ENCODE measurements at places on chromosomes 7 and 10.

GRCh38 chr7:36232555-36232954 is 79.5 kb downstream of the EEPD1 start:
- no peak for DNase-seq
- H3K4me1 ChIP-seq: no peaks in the 10 kb centered on the region
- H3K27ac ChIP-seq: no peak overlapping the region
- H3K4me3 ChIP-seq: no peak overlapping the region
- no peaks in the 10 kb centered on the region for H3K27me3 ChIP-seq

DNA sequence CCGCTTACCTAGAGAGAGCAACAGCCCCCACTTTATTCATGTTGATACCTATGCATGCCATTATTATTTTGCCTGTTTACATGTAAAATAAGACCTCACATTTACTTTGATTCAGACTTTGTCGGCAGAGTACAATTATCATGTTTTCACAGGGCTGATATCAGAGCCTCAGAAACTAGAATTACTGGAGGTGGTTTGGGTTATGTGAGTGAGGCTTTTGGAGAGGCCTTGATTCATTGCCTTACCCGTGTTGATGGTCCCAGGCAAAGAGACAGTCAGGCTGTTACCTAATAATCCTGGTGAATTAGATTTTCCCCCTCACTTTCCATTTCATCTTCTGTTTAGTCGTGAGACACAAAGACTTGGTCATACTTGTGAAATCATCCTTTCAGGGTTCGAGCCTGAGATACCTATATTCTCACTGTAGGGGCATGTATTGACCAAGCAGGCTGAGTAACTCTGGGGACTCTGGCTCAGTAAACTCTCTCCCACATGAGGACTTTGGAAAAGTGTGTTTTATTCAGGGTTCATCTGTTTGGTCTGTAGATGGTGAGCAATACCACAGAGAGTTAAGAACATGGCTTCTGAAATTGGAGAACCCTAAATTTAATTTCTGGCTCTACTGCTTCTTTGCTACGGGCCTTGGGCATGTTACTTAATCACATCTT is 150.9 kb downstream of the CELF2 start:
- DNase-seq: no peak
- H3K27ac ChIP-seq: no peak overlapping the region
- H3K4me3 ChIP-seq: no peak overlapping the region
- H3K36me3 ChIP-seq: peaks cover 62% of the 10 kb centered on the region
- H3K27me3 ChIP-seq: no peaks in the 10 kb centered on the region

- no peaks in the 10 kb centered on the region for H3K4me1 ChIP-seq
- H3K27me3 ChIP-seq: peaks cover 16% of the 10 kb centered on the region
- H3K4me3 ChIP-seq: no peak overlapping the region
- no peaks in the 10 kb centered on the region for H3K36me3 ChIP-seq
- DNase-seq: no peak
Measured at GRCh38 chr10:112313911-112314310, 30.7 kb downstream of the TECTB start.

GRCh38 chr7:117025891-117026290 is 72.6 kb downstream of the ST7 start:
- H3K4me1 ChIP-seq: no peaks in the 10 kb centered on the region
- no peak for DNase-seq
- H3K27ac ChIP-seq: no peak overlapping the region
- no peaks in the 10 kb centered on the region for H3K36me3 ChIP-seq
- no peaks in the 10 kb centered on the region for H3K27me3 ChIP-seq

- H3K4me1 ChIP-seq: peaks cover 2% of the 10 kb centered on the region
- no peak for DNase-seq
- no peak overlapping the region for H3K4me3 ChIP-seq
- no peaks in the 10 kb centered on the region for H3K36me3 ChIP-seq
- H3K27ac ChIP-seq: no peak overlapping the region
Measured at GRCh38 chr7:150897502-150898474, 45.5 kb downstream of the AOC1 start.

DNA sequence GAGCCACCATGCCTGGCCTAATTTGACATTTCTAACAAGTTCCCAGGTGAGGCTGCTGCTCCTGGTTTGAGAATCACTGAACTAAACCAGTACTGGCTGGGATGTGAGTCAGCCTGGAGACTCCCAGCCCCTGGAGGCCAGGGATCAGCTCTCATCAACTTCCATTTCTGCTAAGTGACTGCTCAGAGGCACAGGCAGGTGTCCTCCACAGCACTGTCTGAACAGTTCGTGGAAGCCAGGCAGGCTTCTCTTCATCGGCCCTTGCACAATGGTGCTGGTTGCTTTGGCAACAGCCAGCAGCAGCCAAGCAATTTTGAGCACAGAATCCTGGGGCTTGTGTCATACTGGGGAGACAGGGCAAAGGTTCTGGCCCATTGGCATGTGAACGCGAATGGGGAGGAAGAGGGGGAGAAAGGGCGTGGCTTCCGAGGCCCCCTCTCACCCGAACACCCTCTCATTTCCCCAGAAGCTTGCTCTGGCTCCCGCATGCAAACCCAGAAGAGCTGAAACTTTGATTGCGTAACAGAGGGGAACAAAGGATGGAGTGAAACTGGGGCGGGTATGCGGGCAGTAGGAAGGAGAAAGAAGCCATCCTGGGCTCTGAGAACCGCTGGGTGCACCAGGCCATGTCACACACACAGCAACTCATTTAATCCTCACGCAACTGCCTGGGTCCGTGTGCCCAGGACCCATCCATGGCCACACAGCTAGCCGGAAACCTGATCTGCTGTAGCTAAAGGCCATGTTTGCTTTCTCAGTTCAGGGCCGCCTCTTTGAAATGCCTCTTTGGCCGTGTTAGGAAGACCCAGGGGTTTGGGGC is 9.0 kb upstream of the POR start:
- no peak overlapping the region for H3K27ac ChIP-seq
- H3K4me1 ChIP-seq: peaks cover 7% of the 10 kb centered on the region
- H3K36me3 ChIP-seq: no peaks in the 10 kb centered on the region

DNA sequence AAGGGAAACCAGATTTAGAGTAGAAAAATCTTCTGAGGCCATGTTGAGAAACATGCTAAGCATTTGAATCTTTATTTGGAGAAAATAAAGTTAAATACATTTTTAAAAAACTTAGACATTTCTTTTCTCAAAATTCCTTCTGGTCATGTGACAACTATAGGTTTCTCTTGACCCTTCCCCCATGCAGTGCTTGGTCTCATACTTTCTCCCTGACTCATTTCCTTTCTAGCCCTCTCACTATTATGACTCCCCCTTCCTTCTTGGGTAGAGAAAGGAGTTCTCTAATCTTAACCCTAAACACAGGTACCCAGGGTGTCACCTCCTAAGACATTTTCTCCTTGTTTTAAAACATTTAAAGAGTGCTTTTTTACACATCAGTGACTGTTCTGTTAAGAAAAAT is 179.5 kb upstream of the TMEM106B start:
- peak; percentile 38 for DNase-seq
- no peaks in the 10 kb centered on the region for H3K36me3 ChIP-seq
- peak overlapping the region; percentile 68 for H3K27ac ChIP-seq
- no peaks in the 10 kb centered on the region for H3K27me3 ChIP-seq
- H3K4me1 ChIP-seq: peaks cover 4% of the 10 kb centered on the region
- no peak overlapping the region for H3K4me3 ChIP-seq

GRCh38 chr7:139423091-139423490 is 60.4 kb downstream of the KLRG2 start:
- H3K27me3 ChIP-seq: no peaks in the 10 kb centered on the region
- H3K27ac ChIP-seq: peak overlapping the region; percentile 54
- peak; percentile 67 for DNase-seq
- H3K4me3 ChIP-seq: no peak overlapping the region
- no peaks in the 10 kb centered on the region for H3K4me1 ChIP-seq
- H3K36me3 ChIP-seq: peaks cover 25% of the 10 kb centered on the region
